ENCODE measurements at places on chromosomes 1 and 21.
A peak's percentile ranks its signal among the peaks of the same experiment; 100 is the strongest.

DNA sequence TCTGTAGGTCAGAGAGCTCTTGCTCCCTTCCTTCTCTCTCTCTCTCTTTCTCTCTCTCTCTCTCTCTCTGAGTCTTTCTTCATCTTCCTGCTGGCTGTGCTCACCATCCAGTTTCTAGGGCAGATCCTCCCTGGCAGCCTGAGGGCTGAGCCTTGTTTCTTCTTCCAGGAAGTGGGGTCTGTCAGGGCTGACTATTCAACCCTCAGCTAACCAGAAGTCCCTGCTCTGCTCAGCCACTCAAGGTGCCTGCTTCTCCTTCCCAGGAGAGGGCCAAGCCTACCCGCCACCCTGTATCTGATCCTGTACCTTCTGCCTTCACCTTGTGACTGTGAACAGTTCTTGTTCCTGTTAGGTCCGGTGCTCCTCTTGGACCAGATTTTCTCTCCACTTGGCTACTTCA lies 107.6 kb upstream of the ETV3 start:
- DNase-seq = no peak

DNA sequence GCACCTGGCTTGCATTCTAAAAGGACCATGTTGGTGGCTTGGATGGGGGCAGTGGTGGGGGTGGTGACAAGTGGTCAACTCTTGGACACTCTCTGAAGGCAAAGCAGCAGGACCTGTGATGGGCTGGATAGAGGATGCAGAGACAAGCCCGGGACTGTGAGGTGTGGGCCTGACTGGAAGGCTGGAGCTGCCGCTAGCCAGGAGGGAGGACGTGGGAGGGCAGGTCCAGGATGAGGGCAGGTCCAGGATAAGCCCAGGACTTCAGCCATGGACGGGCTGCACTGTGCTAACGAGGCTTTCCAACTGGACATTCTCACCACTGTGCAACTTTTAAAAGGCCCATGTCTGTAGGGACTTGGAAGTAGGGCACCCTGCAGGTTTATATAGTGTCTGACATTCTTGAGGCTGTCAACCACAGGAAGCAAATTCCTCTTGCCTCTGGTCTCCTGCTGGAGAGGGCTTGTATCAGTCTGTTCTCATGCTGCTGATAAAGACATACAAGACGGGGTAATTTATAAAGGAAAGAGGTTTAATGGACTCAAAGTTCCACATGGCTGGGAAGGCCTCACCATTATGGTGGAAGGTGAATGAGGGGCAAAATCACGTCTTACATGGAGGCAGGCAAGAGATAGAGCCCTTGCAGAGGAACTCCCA lies 8.3 kb upstream of the C1orf167 start:
- no peak for DNase-seq

DNA sequence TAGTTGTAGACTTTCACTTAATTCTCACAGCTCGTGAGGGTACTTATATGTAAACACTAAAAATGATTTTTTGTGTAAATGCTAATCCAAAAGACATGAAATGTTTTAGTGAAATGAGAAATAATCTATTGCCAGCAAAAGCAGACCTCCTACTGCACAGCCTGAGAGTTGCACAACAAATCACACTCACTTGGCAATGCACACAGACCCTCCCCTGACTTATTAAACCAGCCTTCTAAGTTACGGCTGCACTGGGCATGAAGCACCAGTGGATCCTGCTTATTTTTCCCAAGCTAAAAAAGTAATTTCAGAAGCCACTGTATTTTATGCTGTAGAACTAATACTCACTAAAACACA lies 10.3 kb downstream of the ERRFI1 start:
- DNase-seq = no peak

DNA sequence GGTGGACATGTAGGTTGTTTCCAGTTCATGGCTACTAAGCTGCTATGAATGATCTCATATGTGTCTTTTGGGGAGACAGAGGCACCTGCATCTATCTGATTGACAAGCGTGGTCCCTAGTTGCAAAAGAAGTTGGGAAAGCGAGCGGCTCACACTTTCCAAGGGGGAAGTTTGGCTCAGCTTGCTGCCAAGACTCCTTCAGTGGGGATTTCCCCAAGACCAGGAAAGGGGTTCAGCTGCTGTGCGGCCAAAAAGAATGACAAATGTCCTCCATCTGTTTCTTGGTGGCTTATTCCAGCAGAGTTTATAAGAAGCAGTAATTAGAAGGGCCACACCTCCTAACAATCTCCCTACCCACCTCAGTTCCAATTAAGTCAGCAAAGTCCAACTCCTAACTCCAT lies 128.5 kb upstream of the GALNT2 start:
- DNase-seq = no peak

- DNase-seq = peak; percentile 52
Observed at GRCh38 chr1:239987103-239987745, 104.5 kb upstream of the FMN2 start.

DNA sequence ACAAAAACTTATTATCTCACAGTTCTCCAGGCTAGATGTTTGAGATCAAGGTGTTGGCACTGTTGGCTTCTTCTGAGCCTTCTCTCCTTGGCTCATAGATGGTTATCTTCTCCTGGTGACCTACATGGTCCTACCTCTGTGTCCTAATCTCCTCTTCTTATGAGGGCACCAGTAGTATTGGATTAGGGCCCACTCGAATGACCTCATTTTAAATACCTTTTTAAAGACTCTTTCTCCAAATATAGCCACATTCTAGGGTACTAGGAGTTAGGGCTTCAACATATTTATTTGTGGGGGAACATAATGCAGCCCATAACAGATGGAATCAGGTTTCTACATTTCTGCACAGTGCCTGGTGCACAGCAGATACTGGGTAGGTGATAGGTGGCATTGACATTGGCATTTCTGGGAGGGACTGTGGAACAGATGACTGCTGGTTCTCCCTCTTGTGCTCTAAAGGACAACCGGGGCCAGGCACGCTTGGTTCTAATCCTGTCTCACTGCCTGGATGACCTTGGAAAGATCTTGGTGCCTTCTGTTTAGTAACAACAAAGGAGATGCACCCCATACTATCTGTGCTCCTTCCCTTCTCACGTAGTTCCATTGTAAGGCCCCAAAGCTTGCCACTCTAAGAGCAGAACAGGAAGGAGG lies 140.3 kb downstream of the PLPP3 start:
- no peak for DNase-seq

DNA sequence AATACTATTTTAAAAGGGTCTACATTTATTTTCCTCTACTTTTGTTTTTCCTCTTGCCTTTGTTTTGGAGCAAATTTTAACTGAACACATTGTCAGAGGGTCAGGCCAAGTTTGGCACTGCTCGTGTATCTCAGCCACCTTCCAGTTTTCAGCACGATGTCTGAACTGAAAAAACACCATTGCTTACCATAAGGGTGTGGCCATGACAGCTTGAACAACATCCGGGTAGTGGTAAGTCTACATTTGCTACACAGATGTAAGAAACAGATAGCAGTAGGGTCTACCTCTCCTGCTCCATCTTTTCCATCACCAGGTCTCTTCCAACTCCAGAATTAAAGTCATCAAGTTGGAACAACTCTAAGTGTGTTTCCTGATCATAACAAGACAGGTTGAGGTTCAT lies 4.2 kb downstream of the HIVEP3 start:
- DNase-seq = no peak

- no peak for DNase-seq
Observed at GRCh38 chr1:21641537-21641936, 27.6 kb downstream of the RAP1GAP start.

- no peak for DNase-seq
Observed at GRCh38 chr1:171805395-171806115, 24.1 kb downstream of the METTL13 start.

GRCh38 chr1:197320991-197321531 lies 53.0 kb downstream of the CRB1 start:
- no peak for DNase-seq

- no peak for DNase-seq
Observed at GRCh38 chr1:90729504-90730242, 12.6 kb upstream of the BARHL2 start.

DNA sequence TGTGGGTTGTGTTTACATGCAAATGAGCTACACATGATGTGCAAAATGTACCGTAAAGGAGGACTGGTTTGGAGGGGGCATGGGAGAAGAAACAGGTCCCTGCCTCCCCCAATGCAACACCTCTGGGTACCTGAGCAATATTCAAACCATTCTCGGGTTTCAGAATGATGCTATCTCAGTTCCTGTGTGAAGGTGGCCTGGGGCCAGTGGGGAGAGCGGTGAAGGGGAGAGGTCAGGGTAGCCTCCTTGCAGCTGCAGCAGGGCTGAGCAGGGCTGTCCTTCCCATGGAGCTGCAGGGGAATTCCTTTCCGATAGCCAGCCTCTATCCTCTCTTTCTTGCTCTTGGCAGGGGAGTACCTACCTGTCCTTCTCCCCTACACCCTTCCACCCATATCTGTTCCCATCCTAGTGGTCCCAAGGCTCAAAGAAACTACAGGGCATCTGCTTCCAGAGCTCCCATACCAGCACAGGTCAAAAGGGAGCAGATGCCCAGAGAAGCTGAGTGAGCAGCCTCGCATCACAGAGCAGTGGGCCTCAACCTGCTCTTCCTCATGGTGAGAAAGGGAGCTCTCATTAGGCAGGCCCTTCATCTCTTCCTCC lies 11.9 kb downstream of the MEF2D start:
- peak; percentile 70 for DNase-seq

- peak; percentile 66 for DNase-seq
Observed at GRCh38 chr1:178093951-178094738, at the start of gene RASAL2. RASAL2 (plus strand) TSS chr1:178094104; CDS start chr1:178094493, 389 bp downstream.

GRCh38 chr1:186783193-186783592 lies 45.6 kb upstream of the PLA2G4A start:
- no peak for DNase-seq

- DNase-seq = no peak
Observed at GRCh38 chr1:37437087-37437486, 37.3 kb upstream of the ZC3H12A start.

GRCh38 chr1:245858722-245859492 lies 648.2 kb downstream of the SMYD3 start:
- no peak for DNase-seq

DNA sequence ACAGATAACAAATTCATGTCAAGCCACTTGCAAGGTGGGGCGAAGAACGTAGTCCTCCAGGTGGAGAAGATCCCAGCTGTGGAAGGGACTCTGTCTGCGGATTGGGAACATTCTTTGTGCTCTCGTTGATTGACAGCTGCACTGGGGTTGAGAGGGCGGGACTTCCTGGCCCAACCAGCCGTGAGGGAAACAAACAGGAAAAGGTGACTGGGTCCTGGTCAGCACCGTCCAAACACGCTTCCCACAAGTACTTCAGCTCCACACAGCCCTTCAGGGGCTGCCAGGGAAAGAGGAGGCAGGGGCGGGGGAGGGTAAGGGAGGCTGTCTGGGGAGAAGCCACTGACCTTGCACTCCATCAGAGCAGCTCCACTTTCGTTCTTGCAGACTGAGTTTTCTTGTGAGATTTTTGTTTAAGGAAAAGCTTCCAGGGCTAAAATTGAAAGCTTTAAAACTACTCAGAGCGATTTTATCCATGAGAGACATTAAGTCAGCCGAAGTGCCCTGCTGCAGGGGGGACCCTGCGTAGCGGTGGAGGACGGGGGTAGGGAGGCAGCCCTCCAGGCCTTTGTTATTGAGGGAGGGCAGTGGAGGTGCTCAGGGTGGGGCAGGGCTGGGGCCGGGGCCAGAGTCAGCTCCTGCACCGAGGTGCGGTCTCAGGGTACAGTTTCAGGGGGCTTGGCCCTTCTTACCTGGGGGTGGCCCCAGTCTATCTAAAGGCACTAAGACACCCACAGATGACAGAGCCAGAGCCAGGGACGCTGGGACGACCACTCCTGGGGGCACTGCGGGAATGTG lies 21.6 kb upstream of the STUM start:
- DNase-seq = peak; percentile 17

DNA sequence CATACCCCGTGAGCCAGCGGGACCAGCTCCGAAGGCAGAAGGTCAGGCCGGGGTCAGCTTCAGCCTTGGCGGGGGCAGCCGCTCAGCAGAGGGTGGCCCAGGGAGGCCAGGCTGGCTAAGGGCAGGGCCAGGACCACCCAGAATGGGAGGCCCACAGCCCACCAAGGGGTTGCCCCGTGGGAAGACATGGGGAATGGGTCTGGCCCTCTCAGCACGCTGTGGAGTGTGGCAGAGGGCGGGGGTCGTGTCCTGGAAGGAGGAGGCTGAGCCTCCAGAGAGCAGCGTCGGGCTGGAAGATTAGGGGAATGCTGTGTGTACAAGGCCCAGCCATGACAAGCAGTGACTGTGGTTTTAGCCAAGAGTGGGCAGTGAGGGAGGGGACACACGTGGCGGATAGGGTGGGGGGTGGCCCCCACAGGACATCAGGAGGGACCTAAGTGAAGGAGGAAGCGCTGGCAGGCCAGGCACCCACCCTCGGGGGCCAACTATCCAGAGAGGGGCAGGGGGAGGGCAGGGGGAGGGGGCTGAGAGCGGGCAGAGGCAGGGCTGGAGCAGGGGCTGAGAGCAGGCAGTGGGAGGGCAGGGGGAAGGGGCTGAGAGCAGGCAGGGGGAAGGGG lies 43.9 kb upstream of the POFUT2 start:
- no peak for DNase-seq

GRCh38 chr1:219965285-219966070 lies 37.1 kb upstream of the SLC30A10 start:
- no peak for DNase-seq

GRCh38 chr21:32335601-32336575 lies 37.2 kb downstream of the MRAP start:
- DNase-seq = no peak

- DNase-seq = no peak
Observed at GRCh38 chr1:36735939-36736730, 253.4 kb upstream of the CSF3R start.

- no peak for DNase-seq
Observed at GRCh38 chr1:184941735-184942134, 32.6 kb downstream of the NIBAN1 start.

DNA sequence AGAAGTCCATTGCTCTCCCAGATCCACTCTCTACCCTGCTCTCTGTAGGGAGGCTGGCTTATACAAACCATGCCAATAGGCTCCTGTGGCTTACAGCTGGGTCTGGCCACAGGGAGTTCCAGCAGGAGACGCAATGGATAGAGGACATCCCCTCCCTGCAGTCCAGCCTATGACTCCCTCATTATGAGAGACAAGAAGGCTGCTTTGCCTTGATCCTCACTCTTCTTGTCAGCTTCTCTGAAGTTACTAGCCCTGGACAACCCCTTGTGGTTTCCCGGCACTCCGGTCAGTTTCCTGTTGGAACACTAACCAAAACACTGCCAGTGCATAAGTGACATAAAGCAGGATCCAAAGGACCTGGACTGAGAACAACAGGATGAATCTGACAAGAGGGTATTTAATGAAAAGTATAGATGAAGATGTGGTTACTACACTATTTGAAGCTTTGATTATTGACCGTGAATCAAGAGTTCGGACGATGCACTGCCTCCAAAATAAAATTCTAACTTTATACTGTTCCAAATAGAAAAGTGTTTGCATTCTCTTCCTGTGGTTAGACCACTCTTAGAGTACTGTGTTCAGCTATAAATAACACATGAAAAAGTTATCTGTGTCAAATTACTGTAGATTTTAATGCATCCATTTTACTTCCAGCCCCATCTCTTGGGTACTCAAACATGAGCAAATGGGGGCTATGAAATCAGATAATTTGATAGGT lies 32.7 kb upstream of the ZNF326 start:
- no peak for DNase-seq

GRCh38 chr1:23916209-23917131 lies 3.3 kb upstream of the CNR2 start:
- DNase-seq = peak; percentile 81

All from transverse colon (tissue), 4 donors.